ENCODE measurements at places on chromosomes 5 and 9.

DNA sequence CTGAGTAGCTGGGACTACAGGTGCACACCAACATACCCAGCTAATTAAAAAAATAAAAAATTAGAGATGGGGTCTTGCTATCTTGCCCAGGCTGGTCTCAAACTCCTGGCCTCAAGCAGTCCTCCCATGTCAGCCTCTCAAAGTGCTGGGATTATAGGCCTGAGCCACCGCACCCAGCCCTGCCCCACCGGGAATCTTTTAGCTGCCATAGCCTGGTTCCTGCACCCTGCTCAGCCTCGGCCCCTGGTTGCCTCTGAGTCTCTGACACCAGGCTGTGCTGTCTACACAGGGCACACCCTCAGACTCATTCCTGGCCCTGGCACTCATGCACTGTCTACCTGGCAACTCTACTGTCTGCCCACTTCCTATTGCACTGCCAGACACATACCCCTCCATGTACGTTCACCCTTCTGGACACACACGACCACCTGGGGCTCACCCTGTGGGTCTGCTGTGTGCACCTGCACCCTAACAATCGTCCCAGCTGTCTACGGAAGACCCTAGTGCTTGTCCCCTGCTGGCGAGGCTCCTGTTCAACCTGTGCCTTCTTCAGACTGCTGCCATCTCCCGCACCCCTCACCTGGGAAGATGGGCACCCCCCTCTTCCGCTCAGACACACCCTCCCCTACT lies 1.4 kb downstream of the PROP1 start:
- DNase-seq, result no peak

- no peak for DNase-seq
These were observed 75.3 kb downstream of the HMGCR start for GRCh38 chr5:75412111-75412990.

DNA sequence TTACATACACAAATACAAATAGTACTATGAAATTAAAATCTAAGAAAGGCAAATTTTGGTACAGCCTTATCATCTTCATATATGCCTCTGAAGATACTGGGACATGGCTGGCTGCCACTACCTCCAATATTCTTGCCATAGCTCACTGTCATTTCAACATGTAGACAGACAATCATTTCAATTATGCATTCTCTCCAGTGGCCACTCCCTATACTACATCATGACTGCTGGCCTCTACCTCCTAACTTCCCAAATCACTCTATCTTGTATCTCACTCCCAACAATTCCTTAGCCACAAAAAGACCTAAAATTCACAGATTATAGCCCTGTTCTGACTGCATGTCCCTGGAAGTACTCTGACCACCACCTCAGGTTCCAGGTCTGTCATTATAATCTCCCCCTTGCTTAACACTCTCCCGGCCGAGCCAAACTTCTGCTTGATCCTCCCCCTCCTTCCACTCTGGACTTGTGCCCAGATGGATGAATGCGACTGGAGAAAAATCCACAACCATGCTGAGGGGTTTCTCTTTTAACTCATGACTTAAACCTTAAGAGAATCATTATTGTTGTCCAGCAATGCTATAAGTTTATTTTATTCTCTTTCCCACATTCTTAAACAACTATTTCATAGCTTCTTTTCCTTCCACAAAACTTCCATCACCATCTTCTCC lies 225.3 kb upstream of the TLE4 start:
- no peak for DNase-seq

DNA sequence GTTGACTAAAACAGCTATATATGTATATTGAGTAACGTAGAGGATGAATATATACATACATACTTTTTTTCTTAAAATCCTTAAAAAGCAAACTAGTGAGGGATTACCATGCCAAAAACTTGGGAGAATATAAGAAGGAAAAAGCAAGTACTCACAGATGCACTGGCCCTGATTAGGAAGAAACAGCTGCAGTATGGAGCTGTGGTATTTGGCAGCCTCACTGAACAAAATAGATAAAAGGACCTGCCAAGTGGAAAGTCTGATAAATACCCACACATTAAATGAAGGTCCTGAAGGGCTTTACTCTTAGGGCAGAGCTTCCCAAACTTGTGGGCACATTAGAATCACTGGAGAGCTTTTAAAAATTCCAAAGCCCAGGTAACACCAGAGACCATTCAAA lies 80.6 kb downstream of the FEM1C start:
- DNase-seq, result no peak

GRCh38 chr9:107086460-107086859 lies 196.6 kb upstream of the RAD23B start:
- no peak for DNase-seq

DNA sequence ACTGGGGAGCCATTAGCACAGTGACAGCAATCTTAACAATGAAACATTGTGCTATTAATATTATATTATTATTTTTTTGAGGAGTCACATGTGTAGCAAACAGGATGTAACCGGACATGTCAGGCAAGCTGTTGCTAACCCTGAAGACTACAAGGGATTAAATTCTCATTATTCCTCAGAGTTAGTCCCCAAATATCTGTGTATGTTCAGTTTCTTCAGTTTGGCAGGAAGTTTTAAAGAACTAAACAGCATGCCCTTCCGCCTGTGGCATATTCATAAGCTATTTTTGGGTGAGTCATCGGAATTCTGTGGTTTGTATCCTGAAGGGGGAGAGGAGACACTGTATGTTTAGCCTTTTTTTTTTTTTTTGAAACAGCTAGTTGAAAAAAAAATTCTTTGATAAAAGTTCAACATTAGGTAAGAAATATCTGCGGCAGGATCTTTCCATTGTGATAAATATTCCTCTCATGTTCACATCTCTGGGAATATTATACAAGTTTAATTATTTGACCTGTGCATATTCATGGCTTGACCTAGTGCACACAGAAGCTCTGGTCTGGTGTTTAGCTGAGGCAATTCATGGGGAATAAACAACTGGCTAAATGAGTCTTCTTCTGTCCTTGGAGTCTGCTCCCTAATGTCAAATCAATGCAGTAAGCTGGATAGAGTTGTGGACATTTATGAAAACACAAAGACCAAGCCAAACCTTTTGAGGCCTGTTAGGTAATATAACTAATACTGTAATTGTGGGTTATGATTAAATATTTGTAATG lies 202.7 kb upstream of the CDKN2B start:
- DNase-seq, result no peak

DNA sequence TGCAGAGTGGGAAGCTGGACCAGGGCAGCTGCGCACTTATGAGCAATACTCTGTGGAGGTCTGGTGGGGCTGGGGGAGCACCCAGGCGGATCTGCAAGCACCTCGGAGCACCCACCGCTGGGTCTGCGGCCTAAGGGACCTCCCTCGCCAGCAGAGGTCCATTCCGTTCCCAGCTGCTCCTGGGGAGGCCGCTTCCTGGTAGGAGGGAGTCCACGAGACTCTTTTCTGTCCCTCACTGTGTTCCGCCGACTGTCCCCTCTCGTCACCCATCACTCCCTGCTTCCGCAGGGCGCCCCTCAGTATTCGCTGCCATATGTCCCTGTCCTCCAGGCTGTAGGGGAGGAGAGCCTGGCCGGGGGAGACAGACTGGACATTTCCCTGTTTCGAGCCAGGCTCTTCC lies 45.5 kb downstream of the NDST1 start:
- no peak for DNase-seq

DNA sequence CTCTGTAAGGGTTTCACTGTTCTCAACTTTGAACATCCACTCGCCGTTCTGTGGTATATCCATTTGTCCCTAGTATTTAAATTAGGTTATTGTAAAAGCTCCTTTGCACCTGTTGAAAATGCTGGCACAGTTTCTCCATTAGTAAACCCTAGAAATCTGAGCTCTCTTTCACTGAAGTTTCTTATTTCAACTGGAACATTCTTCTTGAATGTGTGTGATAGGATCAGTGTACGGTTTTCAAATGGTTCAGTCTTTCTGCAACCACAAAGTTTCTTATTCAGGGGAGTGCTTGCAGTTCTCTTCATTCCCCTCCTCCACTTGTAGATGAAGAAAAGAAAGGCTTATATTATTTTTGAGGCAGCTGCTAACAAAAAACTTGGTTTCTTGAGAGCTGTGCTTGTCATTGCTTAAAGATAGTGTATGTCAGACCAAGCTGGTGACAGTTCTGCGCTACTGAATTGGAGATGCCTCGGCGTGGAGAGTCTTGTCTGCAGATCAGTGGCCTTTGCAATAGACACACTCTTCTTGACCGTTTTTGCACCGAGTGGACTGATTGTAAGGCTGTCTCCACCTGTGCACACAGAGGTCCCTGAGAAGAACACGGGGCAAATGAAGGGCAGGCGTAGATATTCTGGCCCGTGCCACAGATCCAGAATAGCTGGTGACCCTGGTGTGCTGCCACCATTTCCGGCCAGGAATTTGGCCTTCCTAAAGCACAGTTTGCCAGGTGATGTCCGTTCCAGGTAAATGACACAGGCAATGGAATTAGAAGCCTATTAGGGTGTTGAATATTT lies 102.2 kb downstream of the TRIO start:
- DNase-seq, result no peak

DNA sequence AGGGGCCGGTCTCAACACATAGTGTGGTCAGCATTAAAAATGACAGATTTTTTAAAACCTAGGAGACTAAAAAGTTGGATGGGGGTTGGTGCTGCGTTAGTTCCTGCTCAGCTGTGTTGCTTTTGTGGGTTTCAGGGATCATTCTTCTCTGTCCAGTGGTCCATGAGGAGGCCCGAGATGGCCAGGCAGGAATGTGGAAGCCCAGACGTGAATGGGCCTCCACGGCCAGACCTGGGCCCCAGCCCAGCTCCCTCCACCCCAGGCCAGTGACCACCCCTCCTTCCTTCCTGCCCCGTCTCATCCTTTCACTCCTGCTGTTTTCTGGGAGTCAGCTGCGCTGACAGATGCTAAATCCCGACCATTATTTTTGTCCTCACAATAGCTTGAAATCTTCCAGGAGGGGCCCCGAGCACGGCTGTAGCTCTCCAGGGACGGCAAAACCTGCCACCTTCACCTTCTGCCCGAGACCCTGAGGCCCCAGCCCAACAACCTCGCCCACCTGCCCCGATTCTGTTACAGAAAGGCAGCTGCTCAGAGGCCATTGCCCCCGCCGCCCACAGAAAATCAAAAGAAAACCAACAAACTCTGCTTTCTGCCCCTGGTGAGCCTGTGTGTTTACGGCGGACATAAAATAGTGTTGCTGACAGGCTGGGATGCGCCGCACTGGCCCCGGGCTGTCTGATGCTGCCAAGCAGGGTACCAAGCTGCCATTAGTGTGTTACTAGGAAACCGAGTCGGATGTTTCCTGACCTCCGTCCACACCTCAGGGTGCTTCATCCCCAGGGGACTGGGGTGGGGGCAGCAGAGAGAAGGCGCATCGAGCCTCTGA lies 83.7 kb upstream of the SARDH start:
- no peak for DNase-seq

DNA sequence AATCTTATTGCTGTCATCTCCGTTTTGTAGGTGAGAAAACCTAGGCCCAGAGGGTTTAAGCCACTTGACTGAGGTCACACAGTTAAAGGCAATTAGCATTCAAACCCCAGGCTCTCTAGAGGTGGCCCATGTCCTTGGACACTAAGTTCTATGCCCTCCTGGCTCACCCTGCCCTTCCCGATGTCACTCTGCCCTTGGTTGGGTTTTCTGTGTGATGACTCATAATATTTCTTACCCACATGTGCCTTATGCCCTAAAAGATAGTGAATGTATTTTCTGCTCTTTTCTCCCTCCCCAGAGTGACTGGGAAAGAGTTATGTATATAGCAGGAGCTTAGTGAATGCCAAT lies 174.5 kb upstream of the PITX1 start:
- DNase-seq, result no peak

GRCh38 chr5:34487159-34487879 lies 168.8 kb upstream of the RAI14 start:
- no peak for DNase-seq

DNA sequence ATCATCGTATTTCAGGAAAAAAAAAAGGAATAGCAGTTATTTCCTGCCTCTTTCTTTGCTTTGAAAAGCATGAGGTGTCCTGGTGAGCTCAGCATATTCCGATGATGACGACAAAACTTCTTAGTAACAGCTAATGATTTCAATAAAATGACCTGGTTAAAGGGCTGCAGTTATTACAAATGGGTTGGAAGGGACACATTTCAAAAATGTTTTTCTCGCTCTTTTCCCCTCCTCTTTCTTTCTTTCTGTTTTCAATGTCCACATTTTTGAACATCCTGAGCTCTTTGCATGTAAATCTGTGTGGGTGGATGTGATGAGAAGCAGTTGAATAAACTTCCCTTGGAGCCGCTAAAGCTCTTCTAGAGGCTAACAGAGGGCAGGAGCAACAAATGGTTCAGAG lies 186.8 kb upstream of the SLC27A6 start:
- DNase-seq, result no peak

DNA sequence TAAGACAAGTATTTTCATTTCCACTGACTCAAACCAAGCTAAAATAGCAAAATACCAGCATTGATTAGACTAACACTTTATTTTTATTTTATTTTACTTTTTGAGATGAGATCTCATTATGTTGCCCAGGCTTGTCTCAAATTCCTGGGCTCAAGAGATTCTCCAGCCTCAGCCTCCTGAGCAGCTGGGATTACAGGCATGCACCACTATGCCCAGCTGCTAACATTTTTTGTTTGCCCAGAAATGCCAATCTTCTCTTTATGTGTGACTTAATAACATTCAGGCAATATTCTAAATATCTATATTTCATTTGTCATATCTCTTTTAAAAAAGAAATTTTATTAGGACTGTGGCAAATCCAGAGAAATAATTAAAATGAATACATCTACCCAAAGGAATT lies 55.0 kb downstream of the OXCT1 start:
- DNase-seq, result no peak

DNA sequence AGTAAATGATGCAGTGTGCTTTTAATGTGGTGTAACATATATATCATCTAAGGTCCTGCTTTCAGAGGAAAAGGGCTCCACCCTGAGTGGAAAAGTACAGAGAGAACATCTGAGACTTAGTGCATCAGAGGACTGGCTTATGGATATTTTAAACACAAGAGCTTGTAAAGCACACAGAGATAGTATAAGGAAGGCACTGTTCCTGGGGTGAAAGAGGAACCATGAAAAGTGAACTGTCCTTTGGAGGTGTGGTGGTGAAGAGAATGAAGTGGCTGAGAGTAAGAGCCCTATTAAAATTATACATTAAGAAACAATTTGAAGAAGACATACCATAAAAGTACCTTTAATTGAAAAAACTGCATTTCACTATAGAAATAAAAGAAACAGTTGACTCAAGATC lies 68.9 kb downstream of the CSF2 start:
- no peak for DNase-seq

DNA sequence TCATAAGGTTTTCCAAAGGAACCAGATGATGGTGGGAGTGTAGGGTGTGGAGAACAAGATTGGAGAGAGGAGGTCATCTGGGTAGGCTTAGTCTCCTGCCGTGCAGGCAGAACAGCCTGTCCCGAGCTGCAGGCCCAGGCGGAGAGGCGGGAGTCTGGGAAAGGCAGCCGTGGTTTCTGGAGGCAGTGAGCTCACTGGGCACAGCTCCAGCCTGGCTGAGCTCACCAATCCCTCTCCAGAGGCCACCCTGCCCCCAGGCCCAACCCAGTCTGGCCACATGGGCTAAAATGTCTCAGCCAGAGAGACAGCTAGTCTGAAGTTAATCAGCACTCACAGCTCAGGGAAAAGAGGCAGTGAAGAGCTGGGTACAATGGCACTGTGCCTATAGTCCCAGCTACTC lies 12.3 kb downstream of the P4HA2 start:
- DNase-seq, result no peak
